Activated T-cell treated with anti-CD3 and anti-CD28 coated beads, Interleukin-2, amount 50 U/mL, for 24 hours (primary cell): ENCODE measurements at places on chromosomes 2 and 18.

GRCh38 chr2:72291059-72291458 is 143.4 kb upstream of the CYP26B1 start:
- no peak for DNase-seq
- H3K27me3 ChIP-seq: no peaks in the 10 kb centered on the region
- H3K27ac ChIP-seq: no peak overlapping the region
- H3K36me3 ChIP-seq: no peaks in the 10 kb centered on the region

DNA sequence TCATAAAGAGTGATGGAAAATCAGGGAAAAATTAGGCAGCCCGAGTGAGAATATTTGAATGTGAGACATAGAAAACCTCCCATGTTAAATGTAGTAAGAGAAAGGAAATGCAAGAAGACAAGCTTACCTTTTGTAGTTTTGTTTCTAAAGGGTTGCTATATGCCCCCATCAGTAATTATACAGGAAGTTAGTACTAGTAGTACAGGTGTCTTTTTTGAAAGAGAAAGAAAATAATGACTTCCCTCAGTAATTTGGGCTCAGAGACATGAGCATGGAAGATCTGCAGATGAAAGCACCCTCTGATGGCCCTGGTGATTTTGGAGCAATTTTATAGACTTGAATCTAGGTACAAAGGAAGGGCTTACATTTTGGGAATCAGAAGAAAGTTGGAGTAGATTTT is 80.8 kb downstream of the RHBDD1 start:
- H3K4me3 ChIP-seq: no peak overlapping the region
- H3K36me3 ChIP-seq: peaks cover 71% of the 10 kb centered on the region
- no peak for DNase-seq

- no peaks in the 10 kb centered on the region for H3K4me1 ChIP-seq
- no peak overlapping the region for H3K27ac ChIP-seq
- H3K4me3 ChIP-seq: no peak overlapping the region
- H3K36me3 ChIP-seq: no peaks in the 10 kb centered on the region
- DNase-seq: no peak
Observed at GRCh38 chr2:45030553-45030952, 21.3 kb upstream of the SIX2 start.

DNA sequence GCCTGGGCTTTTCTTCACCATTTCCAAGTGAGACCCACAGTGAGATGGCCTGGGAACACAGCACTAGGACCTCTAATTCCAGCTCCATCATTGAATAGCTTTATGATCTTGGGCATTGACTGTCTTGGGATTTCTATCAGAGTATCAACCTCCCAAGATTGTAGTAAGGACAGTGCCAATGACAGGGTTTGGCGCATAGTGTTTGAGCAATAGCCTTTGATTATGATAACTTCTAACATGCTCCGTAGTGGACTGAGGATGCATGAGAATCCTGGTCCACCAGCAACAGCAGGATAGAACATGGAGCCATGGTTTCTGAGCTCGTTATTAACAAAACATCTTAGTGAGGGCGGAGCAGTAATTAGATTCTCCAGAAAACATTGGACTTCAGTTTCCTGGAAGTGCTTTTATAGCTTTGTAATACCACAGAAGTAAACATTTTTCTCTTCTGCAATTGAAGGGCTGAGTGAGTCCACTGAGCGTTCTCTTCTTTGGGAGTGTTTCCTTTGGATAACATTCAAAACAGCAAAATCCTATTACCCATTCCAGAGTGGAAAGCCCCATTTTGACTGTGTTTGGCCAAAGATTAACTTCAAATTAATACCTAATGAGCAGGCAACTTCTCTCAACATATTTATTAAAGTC is 63.7 kb downstream of the IL1R2 start:
- H3K4me1 ChIP-seq: peaks cover 46% of the 10 kb centered on the region
- no peaks in the 10 kb centered on the region for H3K27me3 ChIP-seq
- H3K4me3 ChIP-seq: no peak overlapping the region
- H3K27ac ChIP-seq: no peak overlapping the region
- no peaks in the 10 kb centered on the region for H3K36me3 ChIP-seq

DNA sequence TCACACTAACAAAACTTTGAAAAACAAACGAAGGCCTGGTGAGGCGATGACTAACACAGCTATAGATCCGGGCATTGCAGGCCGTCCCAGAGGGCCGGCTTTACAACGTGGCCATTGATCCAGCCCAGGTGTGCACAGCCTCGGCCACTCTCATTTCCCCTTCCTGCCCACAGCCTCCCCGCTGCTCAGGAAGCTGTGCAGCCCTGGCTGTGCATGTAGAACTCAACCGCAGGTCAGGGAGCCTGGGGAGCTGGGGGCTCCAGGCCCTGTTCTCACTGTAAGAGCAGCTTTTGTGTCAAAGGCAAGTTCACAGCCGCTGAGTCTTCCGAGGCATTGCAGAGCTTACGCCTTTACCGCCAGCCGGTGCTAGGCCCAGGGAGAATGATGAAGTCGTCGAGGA is 87.2 kb downstream of the LONRF2 start:
- H3K4me1 ChIP-seq: peaks cover 25% of the 10 kb centered on the region
- DNase-seq: peak; percentile 42
- H3K36me3 ChIP-seq: no peaks in the 10 kb centered on the region

GRCh38 chr2:172768401-172768800 is 32.8 kb downstream of the RAPGEF4 start:
- peaks cover 3% of the 10 kb centered on the region for H3K27me3 ChIP-seq
- no peak for DNase-seq
- H3K4me3 ChIP-seq: no peak overlapping the region
- no peaks in the 10 kb centered on the region for H3K4me1 ChIP-seq
- no peaks in the 10 kb centered on the region for H3K36me3 ChIP-seq
- H3K27ac ChIP-seq: no peak overlapping the region

GRCh38 chr2:162938387-162938786 is 99.8 kb upstream of the KCNH7 start:
- H3K27ac ChIP-seq: no peak overlapping the region
- H3K4me3 ChIP-seq: no peak overlapping the region

DNA sequence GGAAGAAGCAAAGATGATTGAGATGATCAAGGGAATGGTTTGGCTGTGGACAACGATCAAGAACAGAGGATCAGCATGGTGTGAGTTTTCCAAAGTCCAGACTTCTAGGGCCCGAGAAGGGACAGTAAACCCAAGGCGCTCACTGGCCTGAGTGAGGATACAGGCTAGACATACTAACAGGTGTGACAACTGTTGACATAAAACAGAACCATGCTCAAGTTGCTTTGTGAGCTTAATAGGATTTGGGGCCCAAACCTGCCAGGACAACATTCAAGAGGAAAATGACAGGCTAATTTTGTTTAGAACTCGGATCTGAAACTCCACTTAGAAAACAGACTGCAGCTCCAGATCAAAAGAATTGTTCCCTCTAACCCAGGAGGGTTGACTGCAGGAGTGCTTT is 68.1 kb upstream of the ACKR3 start:
- H3K4me3 ChIP-seq: no peak overlapping the region
- peaks cover 50% of the 10 kb centered on the region for H3K27me3 ChIP-seq
- no peak for DNase-seq
- no peaks in the 10 kb centered on the region for H3K4me1 ChIP-seq

DNA sequence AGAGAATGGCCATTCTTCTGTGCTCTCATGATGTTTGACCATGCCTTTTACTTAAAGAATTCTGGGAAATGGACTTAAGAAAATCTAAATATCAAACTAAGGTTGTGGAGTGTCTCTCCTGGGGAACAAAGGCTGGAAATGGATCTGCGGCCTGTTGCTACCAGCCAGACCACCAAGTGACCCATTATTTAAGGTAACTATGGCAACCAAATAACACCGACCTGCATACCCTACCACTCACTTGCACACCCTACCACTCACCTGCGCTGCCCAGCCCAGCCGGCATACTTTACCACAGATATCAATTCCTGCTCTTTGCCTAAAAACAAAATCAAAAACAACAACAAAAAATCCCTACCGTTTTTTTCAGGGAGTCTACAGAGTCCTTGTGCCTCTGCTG is 203.2 kb downstream of the NBAS start:
- no peak overlapping the region for H3K27ac ChIP-seq
- H3K4me1 ChIP-seq: peaks cover 6% of the 10 kb centered on the region
- no peaks in the 10 kb centered on the region for H3K27me3 ChIP-seq
- H3K36me3 ChIP-seq: peaks cover 84% of the 10 kb centered on the region
- no peak for DNase-seq

DNA sequence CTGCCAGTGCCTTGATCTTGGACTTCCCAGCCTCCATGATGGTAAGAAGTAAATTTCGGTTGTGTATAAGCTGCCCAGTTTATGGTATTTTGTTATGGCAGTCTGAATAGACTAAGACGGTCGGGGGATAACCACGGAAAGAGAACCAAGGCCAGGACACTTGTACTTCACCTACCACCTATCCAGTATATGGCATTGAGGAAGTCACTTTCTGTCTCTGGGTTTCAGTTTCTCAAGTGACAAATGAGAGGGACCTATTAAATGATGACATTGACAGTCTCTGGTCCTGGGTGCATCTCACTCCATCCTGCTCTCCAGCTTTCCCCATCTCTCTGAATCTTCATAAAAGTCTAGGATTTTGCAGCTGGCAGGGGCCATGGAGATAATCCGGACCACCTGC is 183.8 kb upstream of the MSH6 start:
- DNase-seq: no peak
- no peaks in the 10 kb centered on the region for H3K4me1 ChIP-seq
- H3K4me3 ChIP-seq: no peak overlapping the region
- H3K27ac ChIP-seq: no peak overlapping the region
- H3K27me3 ChIP-seq: no peaks in the 10 kb centered on the region

GRCh38 chr2:4354678-4355077 is 651.3 kb downstream of the DCDC2C start:
- no peaks in the 10 kb centered on the region for H3K4me1 ChIP-seq
- H3K27me3 ChIP-seq: no peaks in the 10 kb centered on the region
- no peaks in the 10 kb centered on the region for H3K36me3 ChIP-seq
- H3K27ac ChIP-seq: no peak overlapping the region
- H3K4me3 ChIP-seq: no peak overlapping the region
- no peak for DNase-seq
